ENCODE measurements at places on chromosomes 4 and X.

GRCh38 chrX:2183193-2183725, 317.5 kb downstream of the DHRSX start:
- DNase-seq = no peak

- no peak for DNase-seq
These were observed 4.8 kb upstream of the RELL1 start for GRCh38 chr4:37690976-37691375.

GRCh38 chr4:99506781-99507180, 4.0 kb upstream of the C4orf17 start:
- DNase-seq = no peak

DNA sequence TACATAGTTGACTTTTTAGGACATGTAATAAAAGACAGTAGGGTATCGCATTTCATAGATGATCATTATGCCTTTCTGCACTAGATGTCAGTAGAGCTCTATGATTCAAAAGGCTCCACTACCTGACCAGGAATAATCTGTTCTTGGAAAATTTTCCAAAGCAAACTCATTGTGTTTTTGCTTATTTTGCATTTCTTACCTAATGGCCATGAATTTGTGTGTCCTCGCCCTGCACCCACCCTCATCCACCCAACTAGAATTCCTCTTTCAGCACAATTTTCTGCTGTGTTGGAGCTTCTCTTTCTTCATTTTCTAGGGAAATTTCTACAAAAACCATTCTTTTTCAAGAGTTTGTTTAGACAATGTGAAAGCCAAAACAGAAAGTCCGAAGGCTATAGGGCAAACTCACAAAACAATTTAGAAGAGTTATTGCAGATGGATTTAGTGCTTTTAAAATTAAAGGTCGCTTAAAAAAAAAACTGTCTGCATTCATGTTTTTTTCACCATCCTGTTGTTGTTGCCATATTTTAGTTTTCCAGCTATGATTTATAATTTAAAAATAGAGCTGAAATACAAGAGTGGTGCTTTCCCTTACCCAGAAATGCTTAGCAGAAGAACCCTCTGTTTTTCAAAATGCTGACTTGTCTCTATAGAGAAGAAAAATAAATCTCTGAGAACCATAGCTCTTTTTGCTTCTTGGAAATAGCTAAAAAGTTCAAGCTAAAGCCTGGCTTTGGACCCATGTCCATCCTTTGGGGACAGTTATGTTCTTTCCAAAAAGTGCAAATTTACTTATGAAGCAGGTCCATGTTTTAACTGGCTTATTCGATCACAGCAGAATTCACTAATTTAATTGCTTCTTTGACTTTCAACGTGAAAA, 183.7 kb downstream of the SPATA18 start:
- DNase-seq = peak; percentile 50

GRCh38 chr4:15756361-15756861, 21.7 kb upstream of the CD38 start:
- no peak for DNase-seq

GRCh38 chr4:3044870-3045819, 29.2 kb downstream of the HTT-AS start:
- DNase-seq = no peak

DNA sequence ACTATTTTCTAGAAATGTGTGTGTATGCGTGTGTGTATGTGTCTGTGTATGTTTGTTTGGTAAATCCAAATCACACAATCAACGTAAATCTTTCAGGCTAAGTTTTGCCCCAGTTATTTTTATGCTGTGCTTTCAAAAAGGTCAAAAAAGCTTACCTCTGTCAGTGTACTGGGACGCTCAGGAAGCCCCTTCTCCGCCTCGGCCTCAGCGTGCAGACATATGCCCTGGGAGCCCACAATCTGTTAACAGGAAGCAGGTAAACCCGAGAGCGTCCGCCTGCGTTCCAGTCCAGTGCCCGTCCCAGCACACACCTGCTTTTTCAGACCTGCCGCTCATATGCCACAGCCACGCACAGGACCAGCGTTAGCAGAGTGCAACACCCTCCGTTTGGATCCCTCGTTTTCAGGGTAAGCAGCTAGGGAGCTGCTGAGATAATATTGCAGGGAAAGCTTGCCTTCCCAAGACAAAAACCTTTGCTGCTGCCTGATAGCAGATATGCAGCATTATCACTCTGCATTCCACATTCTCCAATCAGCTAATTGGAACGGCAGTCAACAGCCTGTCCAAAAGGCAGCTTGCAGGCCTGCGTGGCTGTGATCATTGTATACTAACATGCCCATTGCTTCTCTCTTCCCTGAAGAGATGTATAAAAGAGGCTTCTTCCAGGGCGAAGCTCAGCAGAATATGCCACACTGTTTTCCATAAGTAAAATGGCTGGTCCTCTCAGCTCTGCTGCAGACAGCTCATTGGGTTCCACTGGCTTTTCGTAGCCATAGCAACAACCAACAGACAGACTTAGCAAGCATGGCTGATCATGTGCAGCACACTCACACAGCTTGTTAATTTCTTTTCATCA, at the start of gene SORBS2:
TSS of gene SORBS2 (minus strand) at position 686 of the 856 bp plus-strand sequence. CDS start 121,623 bp downstream, outside the sequence.
- peak; percentile 47 for DNase-seq

- DNase-seq = no peak
These were observed 63.5 kb downstream of the DCLK2 start for GRCh38 chr4:150141756-150142155.

DNA sequence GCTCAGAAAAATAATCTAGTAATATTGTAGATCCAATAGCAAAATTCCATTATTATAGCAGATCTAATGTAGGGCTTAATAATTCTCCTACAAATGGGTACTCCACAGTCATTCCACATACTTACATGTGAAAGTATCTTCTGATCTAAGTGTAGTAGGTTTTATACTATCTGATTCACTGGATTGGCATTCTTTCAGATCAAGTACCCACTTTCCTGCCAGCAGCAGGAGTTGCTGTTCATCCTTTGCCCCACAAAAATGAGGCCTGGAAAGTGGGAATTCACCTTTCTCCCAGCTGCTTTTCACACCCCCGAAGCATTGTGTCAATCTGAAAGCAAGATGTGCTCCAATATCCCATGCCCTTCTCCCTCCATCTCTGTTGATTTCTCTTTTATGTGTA, 77.1 kb upstream of the RXFP1 start:
- DNase-seq = no peak

- no peak for DNase-seq
These were observed 39.6 kb upstream of the ADGRL3 start for GRCh38 chr4:61160478-61160877.

- no peak for DNase-seq
These were observed 253.1 kb upstream of the RPS6KA3 start for GRCh38 chrX:20519826-20520225.

DNA sequence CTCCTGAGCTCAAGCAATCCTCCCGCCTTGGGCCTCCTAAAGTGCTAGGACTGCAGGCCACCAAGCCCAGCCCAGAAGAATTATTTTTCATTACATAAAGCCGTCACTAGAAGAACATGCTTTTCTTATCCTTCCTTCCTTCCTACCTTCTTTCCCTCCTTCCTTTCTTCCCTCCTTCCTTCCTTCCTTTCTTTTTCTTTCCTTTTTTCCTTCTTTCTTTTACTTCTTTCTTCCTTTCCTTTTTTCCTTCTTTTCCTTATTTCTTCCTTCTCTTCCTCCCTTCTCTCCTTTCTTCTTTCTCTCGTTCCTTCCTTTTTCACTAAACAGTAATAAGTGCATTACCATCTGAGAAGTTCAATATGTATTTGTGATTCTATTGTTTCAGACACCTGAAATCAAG, 121.4 kb downstream of the ATP10D start:
- DNase-seq = no peak
